ENCODE measurements at places on chromosomes 2 and 18.

DNA sequence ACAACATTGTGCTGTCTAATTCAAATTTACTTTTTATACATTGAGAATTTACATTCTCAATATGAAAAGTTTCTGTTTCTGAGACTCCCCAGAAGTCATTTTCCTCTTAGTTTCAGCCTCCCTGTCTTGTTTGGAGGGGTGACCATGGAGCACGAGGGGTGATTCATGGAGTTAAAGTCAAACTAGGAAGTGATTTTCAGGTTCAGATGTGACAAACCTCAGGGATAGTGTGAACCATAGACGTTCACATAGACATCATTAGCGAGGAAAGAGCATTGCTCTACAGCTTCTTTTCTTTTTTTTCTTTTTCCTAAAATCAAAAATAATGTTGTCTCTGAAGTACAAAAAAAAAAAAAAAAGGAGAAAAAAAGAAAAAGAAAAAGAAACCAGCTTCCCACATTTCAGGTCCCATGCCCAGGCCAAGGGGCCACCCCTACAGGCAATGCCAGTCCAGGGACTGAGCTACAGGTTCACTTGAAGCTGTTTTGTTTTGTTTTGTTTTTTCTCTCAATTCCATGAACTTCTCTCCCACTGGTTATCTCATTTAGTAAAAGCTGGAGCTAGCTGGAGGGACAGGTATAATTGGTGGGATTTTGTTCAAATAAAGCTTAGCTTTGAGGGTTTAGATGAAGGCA, 18.1 kb upstream of the LCLAT1 start:
- no peak for DNase-seq

DNA sequence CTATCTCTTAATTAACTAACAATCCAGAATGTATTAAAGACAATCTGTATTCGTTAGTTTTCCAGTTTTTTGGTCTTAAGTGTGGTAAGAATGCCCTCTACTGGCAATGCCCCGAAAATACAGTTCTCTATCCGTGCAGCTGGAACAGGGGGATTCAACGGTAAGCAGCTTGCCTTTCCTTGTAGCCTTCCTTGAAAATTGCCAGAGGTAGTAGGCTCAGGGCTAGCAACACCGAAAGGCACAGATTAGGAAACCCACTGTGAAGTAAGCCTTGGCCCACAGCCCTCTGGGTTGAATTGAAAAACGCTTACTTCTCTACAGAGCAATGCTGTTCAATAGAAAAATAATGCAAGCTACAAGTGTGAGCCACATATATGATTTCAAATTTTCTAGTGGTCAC, 17.1 kb upstream of the VPS4B start:
- DNase-seq: peak; percentile 80

GRCh38 chr2:56127463-56128152, 56.2 kb upstream of the CCDC85A start:
- DNase-seq: no peak

GRCh38 chr2:187547353-187547979, 6.8 kb downstream of the TFPI start:
- peak; percentile 42 for DNase-seq

GRCh38 chr2:239202836-239203235, 198.0 kb downstream of the HDAC4 start:
- DNase-seq: no peak

- no peak for DNase-seq
Measured at GRCh38 chr2:121764681-121765228, 9.3 kb downstream of the TSN start.

DNA sequence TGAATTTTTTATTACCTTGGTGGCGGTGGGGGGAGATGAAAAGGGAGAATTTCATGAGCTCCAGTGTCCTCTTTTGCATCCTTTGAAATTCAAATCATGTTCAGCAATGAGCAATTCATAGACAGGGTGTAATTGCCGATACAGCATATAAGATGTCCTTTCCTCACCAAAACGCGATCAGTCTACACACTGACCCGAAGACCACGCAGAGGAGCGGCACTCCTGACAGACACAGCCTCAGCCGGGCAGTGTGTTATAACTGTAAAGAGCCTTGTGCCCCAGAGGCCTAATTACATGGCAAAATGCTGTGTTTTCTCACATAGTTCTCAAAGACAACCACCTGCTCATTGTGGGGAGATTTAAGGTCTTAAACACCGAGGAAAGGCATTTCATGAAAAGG, 38.4 kb upstream of the APCDD1 start:
- no peak for DNase-seq

GRCh38 chr2:31578316-31578715, 2.4 kb downstream of the SRD5A2 start:
- DNase-seq: no peak

GRCh38 chr2:157414050-157414449, 29.8 kb downstream of the CYTIP start:
- no peak for DNase-seq

DNA sequence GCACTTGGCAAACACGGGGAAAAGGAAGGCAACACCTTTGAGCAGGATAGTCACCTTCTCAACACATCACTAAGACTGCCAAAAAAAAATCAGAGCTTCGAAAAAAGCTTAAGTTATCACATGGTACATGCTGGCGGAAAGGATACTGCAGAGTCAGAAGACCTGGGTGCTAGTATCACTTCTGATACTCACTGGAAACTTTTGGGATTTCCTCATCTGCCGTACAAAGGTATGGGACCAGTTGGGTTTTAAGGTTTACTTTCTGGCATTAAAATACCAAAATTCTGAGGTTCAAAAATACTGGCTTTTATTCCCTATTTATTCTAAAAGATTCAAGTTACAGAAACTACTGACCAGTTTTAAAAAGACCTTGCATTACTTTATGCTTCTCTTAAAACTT, 2.9 kb downstream of the SUCLG1 start:
- DNase-seq: no peak

GRCh38 chr2:9737053-9737875, 106.0 kb upstream of the TAF1B start:
- DNase-seq: no peak

DNA sequence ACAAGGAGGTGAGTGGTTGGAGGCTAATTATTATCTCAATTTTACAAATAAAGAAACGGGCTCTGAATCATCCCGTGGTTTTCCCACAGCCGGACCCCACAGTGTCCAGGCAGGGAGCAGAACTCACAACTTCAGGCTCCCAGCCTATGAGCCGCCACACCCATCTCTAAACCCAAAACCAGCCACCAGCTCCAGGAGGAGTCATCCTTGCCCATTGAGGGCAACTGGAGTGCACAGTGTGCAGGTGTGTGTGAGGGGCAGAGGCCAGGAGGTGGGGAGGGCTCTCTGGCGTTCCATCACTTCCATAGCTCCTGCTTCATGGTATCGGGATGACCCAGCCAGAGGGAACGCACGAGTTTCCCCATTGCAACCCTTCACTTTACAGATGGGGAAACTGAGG, 144.5 kb downstream of the CYP26B1 start:
- no peak for DNase-seq

GRCh38 chr2:200667413-200667812, 81.6 kb downstream of the AOX1 start:
- no peak for DNase-seq

- DNase-seq: peak; percentile 10
Measured at GRCh38 chr2:17148407-17149145, 369.7 kb downstream of the RAD51AP2 start.

GRCh38 chr2:191629001-191629453, 48.9 kb upstream of the NABP1 start:
- DNase-seq: no peak

DNA sequence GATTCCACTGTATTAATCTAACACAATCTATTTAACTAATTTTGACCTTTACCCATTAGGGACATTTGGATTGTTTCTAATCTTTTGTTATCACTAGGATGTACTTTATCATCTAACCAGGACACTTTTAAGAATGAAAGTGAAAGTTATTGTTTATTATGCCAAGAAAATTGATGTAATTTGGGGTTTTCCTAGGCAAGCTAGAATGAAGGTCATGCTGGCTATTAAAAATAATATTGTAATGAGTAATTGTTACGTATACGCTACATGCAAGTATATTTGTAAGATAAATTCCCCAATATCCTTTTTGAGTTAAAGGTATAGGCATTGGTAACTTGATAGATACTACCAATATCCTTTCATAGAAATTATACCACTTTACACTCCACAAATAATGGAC, 74.6 kb downstream of the COL5A2 start:
- no peak for DNase-seq

GRCh38 chr2:189285962-189286645, 106.5 kb upstream of the COL5A2 start:
- no peak for DNase-seq

DNA sequence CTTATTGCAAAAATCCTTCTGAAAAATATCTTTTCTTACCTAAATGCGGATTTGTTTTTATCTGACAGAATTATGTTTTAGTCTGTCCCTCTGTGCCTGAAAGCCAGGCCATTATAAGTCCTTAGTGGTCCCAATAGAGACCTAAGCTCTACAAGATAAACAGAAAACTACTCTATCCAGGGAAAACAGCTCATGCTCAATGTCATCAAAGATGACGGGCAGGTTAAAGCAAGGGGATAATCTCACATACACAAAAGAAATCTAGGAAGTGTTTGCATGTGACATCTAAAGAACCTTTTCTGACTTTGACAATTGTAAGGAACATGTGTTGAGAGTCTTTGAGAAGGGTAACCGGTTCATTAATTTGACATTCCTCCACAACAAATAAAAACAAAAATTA, 741.1 kb upstream of the ID2 start:
- DNase-seq: no peak

DNA sequence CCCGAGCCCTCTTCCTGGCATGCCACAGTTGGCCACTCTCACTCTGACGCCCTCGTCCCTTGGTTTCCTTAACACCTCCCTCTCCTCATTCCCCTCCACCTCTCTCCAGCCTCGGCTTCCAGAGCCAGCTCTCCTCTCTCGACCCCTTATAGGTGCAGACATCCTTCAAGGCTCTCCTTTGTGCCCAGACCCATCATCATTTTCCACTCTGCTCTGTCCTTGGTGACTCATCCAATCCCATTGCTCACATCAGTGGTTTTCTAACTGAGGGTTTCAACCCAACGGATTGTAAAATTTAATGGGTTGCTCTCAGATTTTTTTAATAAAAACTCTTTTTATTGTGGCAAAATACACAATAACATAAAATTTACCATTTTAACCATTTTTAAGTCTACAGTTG, 6.2 kb downstream of the ST8SIA5 start:
- DNase-seq: no peak

DNA sequence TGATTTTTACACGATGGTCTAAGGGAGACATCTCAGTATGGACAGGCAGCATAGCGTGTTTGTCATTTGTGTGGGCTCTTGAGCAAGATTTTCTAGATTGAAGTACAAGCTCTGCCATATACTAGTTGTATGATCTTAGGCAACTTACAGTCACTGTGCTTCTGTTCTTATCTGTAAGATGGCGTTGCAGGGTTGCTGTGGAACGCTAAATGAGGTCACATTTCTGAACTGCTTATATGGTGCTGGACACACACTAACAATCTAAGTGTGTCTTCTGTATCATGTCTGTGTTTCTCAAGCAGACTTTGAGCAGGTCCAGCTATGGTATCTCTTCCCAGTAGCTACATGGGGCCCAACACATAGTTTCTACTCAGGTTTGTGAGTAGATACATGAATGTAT, 29.2 kb downstream of the PARD3B start:
- no peak for DNase-seq

DNA sequence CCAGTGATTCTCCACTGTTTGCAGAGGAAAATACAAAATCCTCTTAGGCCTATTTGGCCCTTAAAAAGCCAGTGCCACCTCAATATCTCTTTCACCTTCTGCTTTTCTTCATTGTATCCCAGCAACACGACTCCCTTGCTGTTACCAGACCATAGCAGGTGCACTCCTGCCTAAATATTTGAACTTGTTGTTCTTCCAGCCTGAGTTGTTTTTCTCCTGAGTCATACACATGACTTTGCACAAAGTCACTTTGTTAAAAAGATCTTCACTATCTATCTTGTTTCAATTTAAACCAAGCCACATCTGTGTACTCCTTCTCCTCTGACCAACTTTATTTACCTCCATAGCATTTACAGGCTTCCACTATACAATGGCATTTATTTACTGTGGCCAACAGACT, 103.6 kb downstream of the LRRTM4 start:
- no peak for DNase-seq

- no peak for DNase-seq
Measured at GRCh38 chr2:240787521-240788472, 32.2 kb downstream of the KIF1A start.

GRCh38 chr2:43421194-43421593, 174.6 kb downstream of the THADA start:
- no peak for DNase-seq

DNA sequence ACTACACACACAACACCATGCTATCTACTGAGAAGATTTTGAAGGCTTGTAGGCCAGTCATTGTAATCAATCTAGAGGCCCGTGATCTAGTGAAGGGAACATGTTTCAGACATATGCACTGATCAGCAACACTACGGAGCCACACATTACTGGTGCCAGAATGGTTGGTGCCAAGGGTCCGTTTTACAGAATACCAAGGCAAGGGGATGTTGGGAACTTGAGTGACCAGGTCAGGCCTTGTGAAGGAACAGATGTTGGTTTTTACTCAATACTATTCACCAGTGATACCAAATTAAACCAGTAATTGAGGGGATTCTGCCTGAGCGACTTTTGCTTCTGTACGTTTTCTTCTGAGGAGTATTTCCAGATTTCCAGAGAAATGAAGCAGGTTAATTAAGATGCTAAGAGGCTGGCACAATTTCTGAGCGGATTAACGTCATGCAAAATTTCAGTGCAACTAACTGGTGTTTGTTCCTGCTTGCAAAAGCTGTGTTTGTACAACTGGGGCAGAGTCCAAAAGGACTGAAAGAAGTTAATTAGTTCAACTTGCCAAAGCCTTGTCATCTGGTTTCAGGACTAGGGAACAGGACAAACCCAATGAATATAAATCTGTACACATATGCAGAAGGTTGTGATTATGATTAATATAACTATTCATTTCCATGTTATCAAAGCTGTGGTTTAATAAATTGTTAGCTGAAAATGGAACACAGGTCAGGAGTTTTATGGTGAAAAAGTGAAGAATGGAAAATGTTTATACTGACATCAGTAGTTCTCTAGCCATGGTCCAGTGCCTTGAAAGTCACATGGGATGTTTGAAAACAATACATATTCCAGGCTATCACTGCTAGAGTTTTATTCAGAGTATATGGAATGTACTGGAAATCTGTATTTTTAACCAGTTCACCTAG, 432.1 kb upstream of the DCC start:
- DNase-seq: no peak

DNA sequence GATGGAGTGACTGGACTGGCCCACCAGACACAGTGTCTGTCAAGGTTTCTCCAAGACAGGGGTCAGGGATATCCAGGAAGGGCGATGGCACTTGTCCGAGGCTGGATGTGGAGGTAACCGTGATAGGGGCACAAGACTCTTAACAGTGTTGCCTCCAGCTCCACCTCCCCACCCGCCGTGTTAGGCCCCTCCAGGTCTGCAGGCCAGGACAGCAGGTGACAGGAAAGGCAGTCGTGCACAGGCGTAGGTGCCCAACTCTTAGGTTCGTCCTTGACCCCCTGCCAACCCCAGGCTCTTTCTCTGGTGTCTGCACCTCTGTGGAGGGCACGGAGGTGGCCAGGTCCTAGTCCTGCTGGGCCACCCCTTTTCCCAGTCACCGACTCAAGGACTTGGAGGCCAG, 10.1 kb downstream of the ITM2C start:
- DNase-seq: no peak
